Fibroblast of mammary gland (primary cell): ENCODE measurements at places on chromosomes 3 and 15.

DNA sequence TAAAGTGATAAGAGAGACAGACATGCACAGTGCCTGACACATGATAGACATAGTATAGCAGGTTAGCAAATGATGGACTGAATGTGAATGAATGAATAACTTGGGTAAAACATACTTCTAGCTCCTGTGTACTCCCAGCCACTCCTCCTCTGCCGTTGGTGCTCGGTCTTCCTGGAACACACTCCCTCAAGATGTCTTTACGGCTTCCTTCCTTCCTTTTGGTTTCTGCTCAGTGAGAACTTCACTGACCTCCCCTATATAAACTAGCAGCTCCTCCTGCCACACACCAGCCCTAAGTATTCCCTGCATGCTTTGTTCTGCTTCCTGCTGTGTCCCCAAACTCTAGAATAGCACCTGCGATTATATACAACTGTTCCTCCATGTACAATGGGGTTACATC, 50.2 kb downstream of the RAD54L2 start:
- DNase-seq: no peak

DNA sequence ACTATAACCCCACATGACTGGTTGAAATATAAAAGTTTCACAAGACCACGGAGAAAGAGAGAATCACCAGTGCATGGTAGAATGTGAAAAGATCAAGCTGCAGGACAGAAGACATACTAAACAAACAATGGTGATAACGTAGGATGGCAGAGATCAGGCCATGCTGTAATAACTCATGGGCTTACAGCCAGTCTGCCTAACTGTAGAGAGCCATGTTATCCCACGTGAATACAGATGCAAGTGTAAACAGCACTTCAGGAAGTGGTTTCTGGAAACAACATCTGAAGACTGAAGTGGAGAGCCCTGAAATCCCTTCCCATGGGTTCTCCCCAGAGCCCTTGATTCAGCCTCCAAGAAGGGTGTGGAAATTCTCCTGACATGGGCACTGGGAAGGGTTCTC, 103.2 kb upstream of the SLCO2A1 start:
- DNase-seq: peak; percentile 16

DNA sequence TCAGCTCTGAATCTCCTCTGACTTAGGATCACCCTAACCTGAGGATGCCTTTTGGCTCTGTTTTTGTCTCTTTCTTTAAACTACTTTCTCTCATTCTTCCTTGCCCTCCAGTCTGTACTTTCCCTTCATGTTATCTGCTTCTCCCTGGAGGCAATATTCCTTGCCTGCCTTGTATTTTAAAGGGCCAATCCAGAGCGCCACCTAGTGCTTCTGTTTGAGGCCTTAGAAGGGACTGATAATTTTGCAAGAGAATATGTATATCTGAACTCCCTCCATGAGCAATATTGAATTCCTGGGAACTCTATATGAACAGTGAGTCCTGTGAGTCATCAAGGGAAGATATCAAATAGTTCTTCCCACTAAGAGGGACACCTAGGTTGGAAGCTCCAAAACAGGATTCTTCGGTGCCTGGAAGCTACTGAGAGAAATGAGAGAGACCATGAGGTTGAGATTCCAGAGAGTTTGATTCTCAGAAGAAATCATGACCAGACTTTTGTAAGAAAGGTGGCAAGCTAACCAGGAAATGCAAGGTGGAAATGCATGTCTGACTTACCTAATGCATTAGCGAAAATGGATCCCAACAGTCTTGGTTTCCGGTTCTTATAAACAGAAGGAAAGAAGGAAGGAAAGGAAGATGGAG, 203.8 kb upstream of the CD96 start:
- DNase-seq: peak; percentile 83

DNA sequence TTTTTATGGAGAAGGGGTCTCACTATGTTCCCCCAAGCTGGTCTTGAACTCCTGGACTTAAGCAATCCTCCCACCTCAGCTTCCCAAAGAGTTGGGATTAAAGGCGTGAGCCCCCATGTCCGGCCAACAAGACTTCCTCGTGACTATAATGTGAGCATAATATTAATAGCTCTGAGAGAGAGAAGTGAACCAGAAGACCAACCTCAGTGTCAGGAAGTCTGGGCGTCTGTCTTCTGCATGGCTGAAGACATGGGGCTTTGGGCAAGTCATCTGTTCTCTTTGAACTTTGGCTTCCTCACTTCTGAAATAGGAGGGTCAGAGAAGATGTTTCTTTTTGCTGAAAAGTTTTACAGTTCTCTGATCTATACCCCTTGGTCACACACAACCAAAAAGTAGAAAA, 92.1 kb downstream of the SLC49A4 start:
- no peak for DNase-seq

DNA sequence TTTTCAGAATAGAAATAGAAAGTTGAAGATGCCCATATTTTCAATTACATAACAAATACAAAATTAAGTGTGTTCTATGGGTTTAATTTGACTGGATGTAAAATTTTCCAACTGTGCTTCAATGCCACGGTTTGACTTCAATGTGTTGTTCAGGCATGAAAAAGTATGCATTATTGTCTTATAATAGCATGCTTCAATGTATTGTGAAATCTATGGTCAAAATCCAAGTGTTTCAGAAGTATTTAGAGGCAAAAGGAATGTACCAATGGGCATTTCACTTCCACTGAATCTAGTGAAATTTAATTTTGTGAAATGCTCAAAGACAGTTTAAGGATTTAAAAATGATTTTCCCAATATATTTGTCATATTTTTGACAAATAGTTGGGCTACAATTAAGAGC, 16.0 kb downstream of the NEK10 start:
- peak; percentile 16 for DNase-seq

- DNase-seq: no peak
These were observed 10.3 kb upstream of the SLCO2A1 start for GRCh38 chr3:134040066-134040465.

GRCh38 chr3:87624860-87625259, 348.5 kb upstream of the POU1F1 start:
- DNase-seq: no peak

DNA sequence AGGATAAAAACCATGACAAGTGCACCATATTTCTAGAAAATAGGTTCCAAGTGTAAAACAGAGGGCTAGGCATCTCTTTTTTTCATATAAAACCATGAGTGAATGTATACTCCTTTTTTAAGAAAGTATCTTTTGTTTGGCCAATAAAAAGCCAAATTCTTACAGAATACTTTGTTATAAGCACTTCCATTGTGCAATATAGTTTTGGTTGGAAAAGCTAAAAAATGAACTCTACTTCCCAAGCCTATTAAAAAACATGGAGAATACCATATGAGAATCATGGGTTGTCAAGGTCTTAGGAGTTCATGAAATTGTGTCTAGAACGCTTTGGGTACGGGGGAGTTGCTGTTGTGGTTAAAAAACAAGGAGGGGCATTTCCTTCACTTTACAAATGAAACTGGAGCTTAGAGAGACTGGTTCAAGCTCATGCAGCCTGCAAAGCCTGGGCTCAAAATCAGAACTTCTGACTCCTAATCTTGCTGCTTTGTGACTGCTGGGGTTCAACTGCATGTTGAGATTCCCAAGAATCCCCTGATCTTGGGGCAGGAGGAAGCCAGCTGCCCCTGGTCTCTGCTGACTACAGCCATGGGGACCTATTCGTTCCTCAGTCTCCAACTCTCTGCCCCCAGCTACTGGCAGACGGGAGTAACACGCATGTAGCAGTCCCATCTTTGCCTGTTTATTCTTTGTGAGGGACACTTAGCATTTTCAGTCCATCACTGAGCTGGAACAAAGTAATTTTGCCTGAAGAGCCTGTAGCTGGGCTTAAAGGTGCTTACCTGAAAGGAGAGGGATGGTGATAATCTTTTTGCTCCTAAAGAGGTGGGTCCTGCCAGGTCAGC, 229.1 kb downstream of the CHST2 start:
- DNase-seq: no peak

GRCh38 chr3:193816028-193816395, 223.0 kb downstream of the OPA1 start:
- no peak for DNase-seq

- DNase-seq: no peak
These were observed 74.0 kb downstream of the SFMBT1 start for GRCh38 chr3:52971895-52972294.

DNA sequence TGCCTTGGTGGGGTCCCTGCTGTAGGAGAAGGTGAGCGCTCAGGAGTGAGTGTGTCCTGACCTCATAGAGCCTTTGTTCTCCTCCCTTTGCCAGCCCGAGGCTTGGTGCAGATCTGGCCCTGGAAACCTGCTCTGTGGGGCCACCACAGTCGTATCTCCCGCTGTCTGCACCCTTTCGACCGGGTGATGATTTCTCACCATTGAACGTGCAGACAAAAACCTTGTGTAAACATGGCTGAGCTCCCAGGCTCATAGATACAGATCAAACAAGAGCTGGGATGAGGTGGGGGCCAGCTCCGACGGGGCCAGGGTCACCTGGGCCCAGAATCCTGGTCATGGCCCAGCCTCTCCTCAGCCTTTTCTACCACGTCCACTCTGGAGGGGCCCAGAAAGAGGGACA, 34.6 kb upstream of the ESYT3 start:
- DNase-seq: no peak

- DNase-seq: no peak
These were observed 249.5 kb upstream of the TRIM42 start for GRCh38 chr3:140428380-140428779.

GRCh38 chr3:32045091-32045915, 61.1 kb upstream of the GPD1L start:
- DNase-seq: peak; percentile 80

DNA sequence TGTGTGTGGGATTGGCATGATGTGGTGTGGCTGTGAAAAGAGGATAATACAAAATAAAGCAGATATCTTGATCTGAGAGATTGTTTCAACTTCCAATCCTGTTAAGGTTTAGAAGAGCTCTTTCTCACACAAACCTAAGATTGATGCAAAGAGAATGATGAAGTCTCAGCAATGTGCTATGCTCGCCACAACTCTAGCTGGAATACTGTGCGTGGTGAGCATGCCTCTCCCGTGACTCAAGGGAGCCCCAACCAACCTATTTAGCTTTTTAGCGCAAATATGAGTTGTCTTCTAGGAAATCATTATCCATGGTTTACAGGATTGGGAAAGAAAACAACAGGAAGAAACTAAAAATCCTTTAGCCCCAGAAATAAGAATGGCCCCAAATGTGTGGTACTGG, 28.5 kb downstream of the BTLA start:
- DNase-seq: peak; percentile 45

GRCh38 chr3:50248387-50248786, 12.4 kb downstream of the GNAI2 start:
- peak; percentile 46 for DNase-seq

DNA sequence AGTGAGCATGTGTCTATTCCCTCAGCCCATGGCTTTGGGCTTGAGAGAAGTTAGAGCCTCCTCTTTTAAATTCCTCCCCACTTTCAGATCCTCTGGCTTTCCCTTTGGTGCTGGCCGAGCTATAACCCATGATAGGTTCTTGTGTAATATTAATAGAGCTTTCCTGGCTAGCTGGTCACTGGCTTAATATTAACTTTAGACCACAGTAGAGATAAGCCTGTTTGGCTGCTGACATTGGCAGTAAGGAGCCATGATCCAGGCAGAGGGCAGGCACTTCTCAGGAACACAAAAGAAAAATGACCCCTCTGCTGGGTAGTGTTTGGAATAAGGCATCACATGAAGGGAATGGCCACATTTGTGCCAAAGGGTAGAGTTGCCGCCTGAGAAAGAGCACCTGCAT, 65.4 kb upstream of the UMPS start:
- no peak for DNase-seq

- DNase-seq: no peak
These were observed 42.3 kb downstream of the RAB27A start for GRCh38 chr15:55247311-55247710.

GRCh38 chr3:71066849-71067261, 516.7 kb downstream of the FOXP1 start:
- DNase-seq: peak; percentile 69

GRCh38 chr15:83498801-83499200, 51.7 kb downstream of the SH3GL3 start:
- no peak for DNase-seq

GRCh38 chr15:55824857-55825613, 82.1 kb upstream of the PRTG start:
- no peak for DNase-seq

DNA sequence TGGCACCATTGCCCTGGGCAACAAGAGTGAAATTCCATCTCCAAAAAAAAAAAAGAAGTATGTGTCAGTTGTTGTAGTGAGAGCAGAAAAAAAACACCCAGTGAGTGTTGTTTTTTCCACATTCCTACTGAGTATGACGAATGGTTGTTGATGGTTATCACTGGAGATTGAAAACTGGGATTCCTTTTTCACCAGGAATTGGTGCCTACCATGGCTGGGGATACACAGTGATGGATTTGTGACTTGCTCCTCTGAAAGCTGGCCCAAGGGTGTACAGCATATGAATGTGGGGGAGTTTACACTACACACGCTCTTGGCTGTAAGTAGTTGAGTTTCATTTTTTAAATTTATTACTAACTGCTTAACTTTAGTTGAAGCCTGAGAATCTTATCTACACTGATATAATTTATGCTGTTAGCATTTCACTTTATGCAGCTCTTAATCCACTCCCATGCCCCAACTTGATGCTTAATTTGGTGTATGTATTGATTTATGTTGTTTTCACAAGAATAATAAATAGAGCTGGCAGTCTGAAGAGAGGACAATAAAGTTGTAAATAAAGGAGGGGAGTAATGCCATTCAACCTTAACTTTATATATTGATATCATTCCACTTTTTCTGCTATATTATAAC, 56.0 kb upstream of the MME start:
- no peak for DNase-seq

- DNase-seq: no peak
These were observed 50.5 kb downstream of the GRIP2 start for GRCh38 chr3:14489641-14490040.

- DNase-seq: no peak
These were observed 77.3 kb downstream of the CPNE4 start for GRCh38 chr3:131957511-131957910.

GRCh38 chr15:74010929-74011540, 16.5 kb downstream of the PML start:
- DNase-seq: peak; percentile 77

DNA sequence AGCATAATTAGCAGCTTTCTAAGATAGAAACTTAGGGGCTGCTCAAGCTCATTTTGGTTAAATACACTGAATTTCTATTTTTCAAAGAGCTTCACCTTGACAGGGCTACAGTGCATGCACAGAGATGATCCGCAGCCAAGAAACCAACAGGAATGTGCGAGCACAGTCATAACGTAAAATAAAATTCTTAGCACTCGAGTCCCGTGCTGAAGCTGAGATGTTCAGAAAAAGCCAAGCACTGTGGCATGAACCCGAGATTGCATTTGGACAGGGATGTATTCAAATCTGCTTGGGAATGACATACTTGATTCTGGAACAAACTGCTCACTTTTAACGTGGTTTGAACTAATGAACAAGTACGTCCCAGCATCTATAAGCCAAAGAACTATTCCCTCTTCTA, 340.3 kb downstream of the FOXP1 start:
- DNase-seq: no peak

- DNase-seq: no peak
These were observed 81.3 kb upstream of the SEC13 start for GRCh38 chr3:10401990-10402761.
